CD8-positive, alpha-beta T cell (primary cell): ENCODE measurements at places on chromosomes 6 and 20. TPM values are rescaled to one million over a fixed set of nuclear protein-coding genes. Genes with fewer than 3 reads are reported as not detected.

Gene FAM8A1
- total RNA-seq, result 17.6 TPM

Gene SOX12
- 10.3 TPM for total RNA-seq

Gene GABRR1
- total RNA-seq, result not detected

Gene NANP
- total RNA-seq, result 2.0 TPM

Gene POPDC3
- total RNA-seq, result not detected

Gene FITM2
- 3.4 TPM for total RNA-seq

Gene FOXQ1
- not detected for total RNA-seq

Gene HLA-DMB
- 9.9 TPM for total RNA-seq

Gene AVP
- total RNA-seq, result not detected

Gene CASS4
- 23.5 TPM for total RNA-seq

Gene OPRM1
- total RNA-seq, result not detected

Gene HCRTR2
- not detected for total RNA-seq

Gene NAPB
- 11.7 TPM for total RNA-seq

Gene GPR31
- total RNA-seq, result not detected

Gene SRXN1
- total RNA-seq, result 1.3 TPM

Gene CDH26
- 0.94 TPM for total RNA-seq
